ENCODE measurements at places on chromosomes 7 and 10.

DNA sequence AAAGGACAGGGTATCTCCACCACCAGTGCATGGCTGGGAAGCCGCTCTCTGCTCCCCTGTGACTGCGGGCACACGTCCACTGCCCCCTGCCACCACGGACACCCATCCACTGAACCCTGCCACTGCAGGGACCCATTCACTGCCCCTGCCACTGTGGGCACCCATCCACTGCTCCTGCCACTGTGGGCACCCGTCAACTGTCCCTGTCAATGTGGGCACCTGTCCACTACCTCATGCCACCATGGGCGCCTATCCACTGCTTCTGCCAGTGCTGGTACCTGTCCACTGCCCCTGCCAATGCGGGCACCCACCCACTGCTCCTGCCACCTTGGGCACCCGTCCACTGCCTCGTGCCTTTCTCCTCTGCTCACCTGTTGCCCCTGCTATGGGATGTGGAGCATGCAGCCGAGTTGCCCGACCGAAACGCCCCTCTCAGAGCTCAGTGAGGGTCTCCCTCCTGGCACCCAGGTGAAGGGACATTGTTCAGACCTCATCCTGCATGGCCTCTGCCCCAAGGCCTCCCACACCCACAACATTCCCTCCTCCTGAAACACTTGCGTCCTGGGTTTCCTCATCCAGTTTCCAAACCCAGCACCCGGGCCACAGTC is 207.4 kb downstream of the ADARB2 start:
- no peak for DNase-seq

GRCh38 chr7:40922316-40922670 is 780.6 kb downstream of the INHBA start:
- DNase-seq: no peak

DNA sequence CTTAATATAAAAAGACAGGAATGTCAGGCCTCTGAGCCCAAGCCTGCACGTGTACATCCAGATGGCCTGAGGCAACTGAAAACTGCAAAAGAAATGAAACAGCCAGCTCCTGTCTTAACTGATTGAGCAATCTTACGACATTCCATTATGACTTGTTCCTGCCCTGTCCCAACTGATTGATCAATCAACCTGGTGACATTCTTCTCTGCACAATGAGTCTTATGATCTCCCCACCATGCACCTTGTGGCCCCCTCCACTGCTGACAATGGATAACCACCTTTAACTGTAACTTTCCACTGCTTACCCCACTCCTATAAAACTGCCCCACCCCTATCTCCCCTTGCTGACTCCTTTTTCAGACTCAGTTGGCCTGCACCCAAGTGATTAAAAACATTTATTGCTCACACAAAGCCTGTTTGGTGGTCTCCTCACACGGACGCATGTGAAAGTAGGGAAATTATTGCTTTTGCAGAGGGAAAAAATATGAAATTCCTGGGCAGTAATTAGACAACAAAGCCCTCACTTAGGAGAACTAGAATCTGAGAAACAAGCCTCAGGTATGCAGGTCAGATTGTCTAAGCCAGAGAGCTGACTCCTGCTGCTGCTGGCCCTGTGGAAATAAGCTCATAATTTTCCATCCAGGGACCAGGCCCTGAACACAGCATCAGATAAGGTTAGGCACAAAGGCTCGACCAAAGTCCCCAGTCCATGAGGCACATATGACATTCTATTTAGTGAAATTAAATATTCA is 5.3 kb downstream of the CYP3A7 start:
- no peak for DNase-seq

DNA sequence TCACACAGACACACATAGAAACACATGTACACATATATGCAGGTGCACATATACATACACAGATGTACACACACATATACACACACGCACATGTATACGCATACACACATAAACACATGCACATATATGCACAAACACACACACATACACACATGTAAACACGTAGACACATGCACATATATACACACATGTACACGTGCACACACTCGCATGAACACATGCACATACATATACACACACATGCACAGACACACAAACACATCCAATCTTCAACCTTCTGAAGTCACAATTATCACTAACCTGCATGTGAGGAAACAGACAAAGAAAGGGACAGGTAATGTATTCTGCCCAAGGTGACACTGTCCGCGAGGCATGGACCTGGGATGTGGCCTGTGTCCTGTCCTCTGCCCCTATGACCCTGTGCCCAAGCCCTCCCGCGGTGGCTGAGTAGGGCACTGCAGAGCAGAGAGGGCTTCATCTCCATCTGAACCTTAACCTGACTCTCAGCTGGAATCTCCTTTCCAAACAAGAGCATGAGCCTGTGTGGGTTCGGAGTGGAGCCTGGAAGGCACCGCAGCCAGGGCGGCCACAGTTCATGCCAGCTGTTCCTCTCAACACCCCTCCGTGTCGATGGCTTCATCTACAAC is 660.9 kb downstream of the SDK1 start:
- no peak for DNase-seq

DNA sequence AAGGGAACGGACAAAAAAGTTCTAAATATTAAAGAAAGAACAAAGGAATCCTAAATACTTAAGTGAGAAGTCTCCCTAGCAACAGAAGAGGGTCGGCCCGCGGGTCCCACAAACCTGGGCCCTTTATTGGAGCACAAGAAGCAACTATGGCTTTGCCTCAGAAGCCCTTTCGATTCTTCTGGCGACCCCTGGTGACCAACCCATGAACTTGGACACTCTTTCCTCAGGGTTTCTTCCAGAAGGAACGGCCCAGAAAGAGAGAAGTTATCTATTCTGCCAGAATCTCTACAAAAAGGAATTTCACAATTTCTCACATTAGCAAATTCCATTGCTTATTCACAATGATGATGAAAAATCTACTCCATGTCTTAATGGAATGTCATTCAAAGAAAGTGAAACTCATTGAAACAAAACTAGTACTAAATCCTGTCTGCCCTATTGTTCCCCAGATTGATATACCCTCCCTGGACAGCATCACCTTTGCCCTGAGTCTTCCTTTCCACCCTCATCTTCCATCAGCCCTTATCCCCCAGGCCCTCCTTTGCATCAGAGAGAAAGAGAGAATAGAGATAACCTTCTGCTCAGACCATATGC is 43.7 kb downstream of the CPVL start:
- peak; percentile 75 for DNase-seq

- peak; percentile 48 for DNase-seq
Measured at GRCh38 chr7:16114633-16115032, 306.7 kb downstream of the CRPPA start.

DNA sequence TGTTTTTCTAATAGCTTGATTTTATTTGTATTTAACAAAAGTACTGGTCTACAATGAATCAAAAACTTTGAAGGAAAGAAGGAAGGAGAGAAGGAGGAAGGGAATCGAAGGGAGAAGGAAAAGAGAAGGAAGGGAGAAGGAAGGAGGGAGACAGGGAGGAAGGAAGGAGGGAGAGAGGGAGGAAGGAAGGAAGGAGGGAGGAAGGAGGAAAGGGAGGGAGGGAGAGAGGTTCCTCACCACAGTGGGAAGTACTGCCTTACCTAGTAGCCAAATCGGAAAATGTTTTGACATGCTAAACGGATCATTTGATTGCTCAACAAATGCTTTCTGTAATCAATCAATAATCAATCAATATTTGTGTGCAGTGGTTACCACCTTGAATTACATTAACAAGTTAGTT is 225.8 kb upstream of the CELF2 start:
- no peak for DNase-seq

DNA sequence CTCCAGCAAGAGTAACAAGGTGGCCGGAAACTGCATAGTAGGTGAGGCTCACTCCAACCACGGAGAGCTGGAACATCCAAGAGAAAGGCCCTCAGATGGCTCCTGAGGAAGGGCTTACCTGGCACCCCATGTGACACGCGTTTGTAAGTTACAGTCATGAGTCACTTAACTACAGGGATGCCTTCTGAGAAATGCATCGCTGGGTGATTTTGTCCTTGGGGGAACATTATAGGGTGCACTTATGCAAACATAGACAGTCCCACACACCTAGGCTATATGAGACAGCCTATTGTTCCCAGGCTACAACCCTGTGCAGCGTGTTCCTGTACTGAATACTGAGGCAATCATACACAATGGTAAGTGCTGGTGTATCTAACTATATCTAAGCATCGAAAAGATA is 139.9 kb downstream of the PKD1L1 start:
- DNase-seq: no peak

DNA sequence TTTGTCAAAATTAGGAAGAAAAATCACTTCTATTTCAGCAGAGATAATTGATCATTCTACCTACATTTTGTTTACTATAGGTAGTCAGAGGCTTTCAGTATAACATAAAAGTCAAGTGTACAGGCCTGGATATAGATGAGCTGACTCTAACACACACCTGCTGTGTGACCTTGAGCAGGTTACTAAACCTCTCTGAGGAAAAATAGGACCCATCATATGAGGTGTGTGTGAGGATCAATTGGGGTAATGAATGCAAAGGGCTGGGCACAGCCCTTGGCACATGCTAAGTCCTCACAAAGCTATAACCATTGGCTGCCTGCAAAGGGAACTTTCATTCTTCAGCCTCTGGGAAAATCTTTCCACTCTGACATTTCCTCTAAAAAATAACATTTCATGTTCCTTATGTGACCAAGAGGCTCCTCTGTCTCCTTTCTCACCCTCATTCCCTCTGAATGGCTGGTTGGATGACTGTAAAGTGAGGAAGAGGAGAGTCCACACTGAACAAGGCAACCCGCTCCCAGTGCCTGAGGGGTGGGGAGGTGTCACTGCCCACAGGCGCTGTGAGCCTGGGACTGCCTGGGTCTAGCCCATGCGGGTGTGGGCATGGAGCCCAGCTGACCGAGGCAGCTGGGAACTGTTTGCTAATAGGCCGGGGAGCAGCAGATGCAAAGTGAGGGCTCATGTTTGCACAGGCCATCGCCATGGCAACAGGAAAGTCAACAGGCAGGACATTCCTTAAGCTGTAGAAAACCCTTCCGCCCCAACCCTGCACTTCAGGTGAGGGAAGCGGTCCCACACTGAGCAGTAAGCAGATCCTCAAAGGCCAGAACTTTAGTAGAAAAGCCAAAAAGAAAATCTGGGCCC is 36.8 kb downstream of the MYOF start:
- peak; percentile 46 for DNase-seq

DNA sequence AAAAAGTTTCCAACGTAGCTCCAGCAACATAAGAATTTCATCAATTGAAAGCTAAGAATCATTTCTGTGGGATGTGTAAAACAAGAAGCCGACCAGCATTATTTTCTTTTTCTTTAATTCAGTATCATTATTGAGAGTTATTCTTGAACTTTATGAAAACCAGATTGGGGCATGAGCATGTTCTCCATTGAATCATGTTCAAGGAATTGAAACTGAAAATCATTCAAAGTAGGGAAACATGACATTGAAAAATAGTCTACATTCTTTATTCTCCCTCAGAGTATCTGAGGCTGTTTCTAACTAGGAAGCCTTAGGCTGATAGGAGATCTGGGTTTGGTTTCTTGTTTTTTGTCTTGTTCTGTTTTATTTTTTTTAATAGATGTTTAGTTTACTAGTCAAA is 253.7 kb downstream of the DYNC1I1 start:
- no peak for DNase-seq

DNA sequence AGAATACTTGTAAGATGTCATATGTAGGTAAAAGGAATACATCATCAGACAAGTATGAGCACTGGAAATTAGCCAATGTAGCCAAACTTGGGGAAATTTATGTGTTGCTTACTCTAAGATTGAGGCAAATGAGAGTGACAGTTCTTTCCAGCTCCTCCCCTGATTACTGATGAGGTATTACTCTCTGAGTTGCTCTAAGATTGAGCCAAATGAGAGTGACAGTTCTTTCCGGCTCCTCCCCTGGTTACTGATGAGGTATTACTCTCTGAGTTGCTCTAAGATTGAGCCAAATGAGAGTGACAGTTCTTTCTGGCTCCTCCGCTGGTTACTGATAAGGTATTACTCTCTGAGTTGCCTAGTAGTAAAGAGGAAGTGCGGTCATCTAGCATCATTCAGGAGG is 435.8 kb downstream of the NRG3 start:
- no peak for DNase-seq

DNA sequence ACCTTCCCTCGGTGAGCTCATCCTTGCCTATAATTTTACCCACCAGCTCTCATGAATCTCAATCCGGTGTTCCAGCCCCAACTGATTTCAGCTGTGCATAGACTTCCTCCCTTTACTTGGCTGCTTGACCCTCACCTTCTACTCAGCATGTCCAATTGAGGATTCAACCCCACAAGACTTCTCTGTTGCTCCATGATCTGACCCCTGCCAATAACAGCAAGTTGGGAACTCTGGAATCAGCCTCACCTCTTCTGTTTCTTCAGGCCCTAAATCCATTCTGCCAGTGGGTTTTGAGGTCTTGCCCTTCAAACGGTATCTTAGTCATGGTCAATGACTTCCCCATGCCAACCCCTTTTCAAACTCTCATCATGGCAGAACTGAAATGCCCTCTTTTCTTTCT is 390.4 kb downstream of the CALN1 start:
- DNase-seq: no peak

DNA sequence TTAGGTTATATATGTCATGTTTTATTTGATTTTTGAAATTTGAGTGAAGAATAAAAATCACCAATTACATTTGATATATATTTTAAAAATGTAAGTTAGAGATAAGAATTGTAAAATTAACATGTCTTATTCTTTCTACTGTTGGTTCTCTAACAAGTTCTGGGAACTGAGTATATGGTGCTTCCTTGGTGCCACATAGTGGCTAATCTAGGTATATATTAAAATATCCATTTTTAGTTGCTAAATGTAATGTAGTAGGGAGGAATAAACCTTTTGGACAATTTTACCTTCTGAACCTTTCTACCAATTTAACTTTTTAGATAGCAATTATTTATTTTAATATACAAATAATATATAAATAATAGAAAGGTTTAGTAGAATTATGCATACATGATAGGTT is 17.5 kb downstream of the CFAP69 start:
- DNase-seq: peak; percentile 65

- DNase-seq: peak; percentile 86
Measured at GRCh38 chr7:150317748-150318444, 5.3 kb upstream of the LRRC61 start.

DNA sequence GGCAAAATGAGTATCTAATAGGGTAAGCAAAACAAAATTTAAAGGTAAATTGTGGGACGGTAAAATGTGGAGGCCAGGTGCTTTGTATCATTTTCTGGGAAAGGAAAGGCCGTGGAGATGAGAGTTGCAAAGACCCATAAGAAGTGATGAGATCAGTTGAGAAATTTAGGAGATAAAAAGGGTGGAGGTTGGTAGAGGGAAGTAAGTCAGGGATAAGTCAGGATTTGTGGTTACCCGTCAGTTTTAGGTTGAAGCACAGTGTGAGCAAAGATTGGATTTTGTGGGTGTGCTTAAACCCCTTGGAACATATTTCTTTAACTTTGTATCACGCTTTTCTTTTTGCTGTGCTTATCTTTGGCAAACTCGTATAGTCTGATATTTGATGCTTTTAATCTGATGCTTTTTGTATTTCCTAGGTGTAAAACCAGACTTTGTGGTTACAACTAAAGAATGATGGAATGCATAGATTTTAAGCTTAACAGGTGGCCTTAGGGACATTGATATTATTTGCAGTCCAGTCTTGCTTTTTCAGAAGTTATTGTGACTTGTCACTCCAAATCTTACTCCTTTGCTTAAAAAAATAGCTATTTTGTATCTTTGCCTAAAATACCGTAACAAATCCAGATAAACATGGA is 1.2 kb downstream of the BTRC start:
- no peak for DNase-seq

- peak; percentile 4 for DNase-seq
Measured at GRCh38 chr7:92798517-92799249, 37.7 kb downstream of the CDK6 start.
